Left lung (tissue), 14 donors: ENCODE measurements at places on chromosomes 2 and 18. TPM values are rescaled to one million over a fixed set of nuclear protein-coding genes. Genes with fewer than 3 reads are reported as not detected.

DNA sequence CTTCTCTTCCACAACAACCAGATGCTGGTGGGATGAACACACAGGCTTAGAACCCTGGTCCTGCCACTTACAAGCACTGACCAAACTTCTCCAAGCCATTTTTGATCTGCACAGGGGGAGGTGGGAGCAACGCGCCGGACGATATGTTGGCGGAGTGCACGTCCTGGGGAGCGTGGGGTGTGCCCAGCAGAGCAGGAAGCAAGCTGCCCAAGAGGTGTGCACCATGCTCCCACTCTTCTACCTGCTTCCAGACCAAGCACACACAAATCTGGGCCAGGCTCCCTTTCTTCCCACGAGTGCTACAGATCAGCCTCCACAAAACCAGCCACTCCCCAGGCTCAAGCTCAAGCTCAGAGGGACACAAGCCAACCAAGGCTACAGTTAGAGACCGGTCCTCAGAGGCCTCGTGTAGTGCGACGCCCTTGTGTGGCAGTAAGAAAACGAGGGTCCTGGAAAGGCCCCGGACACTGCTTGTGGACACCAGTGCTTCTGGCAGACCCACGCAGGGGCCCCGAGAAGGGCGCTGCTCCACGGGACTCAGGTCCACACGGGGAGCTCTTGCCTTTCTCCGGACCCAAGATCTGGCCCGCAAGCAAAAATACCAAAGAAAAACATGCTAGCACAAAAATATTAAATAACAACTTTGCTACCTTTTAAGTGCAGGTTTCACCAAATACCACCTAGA, 52.0 kb downstream of the ANO7 start:
- peaks cover 100% of the 10 kb centered on the region for H3K36me3 ChIP-seq
- H3K4me3 ChIP-seq: no peak overlapping the region
- no peaks in the 10 kb centered on the region for H3K27me3 ChIP-seq
- no peak for DNase-seq
- H3K4me1 ChIP-seq: no peaks in the 10 kb centered on the region

GRCh38 chr2:240129731-240130392, 6.2 kb downstream of the COPS9 start:
- H3K27me3 ChIP-seq: no peaks in the 10 kb centered on the region
- no peak overlapping the region for H3K4me3 ChIP-seq
- peaks cover under 1% of the 10 kb centered on the region for H3K4me1 ChIP-seq
- no peak for DNase-seq
- peaks cover 81% of the 10 kb centered on the region for H3K36me3 ChIP-seq

The IL36A gene
- not detected for polyA plus RNA-seq

The ALLC gene
- polyA plus RNA-seq: not detected

DNA sequence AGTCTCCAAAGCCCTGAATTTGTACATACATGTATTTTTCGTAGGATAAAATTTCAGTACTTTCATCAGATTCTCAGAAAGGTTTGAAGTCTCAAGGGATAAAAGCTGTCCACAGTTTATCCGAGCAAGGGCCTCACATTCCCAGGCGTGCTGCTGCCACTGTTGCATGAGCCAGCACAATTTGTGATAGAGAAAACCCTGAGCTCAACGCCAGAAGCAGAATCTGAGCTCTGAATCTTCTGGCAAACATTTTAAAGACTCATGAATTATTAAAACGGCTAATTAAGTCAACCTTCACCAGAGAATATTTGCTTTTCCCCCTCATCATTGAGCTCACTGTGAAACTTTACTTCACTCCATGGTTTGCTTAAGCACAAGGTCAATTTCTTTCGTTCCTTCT, 38.5 kb upstream of the STPG4 start:
- no peaks in the 10 kb centered on the region for H3K27me3 ChIP-seq
- no peak overlapping the region for H3K27ac ChIP-seq
